ENCODE measurements at places on chromosomes 16 and 17. TPM values are rescaled to one million over a fixed set of nuclear protein-coding genes. Genes with fewer than 3 reads are reported as not detected.

Gene TLCD1
- polyA plus RNA-seq = 3.5 TPM

Gene RHBDL3
- 0.17 TPM for polyA plus RNA-seq

Gene RNF167
- 38.4 TPM for polyA plus RNA-seq

Gene SDR42E1
- not detected for polyA plus RNA-seq

Gene MYL4
- not detected for polyA plus RNA-seq

Gene PRSS21
- polyA plus RNA-seq = not detected

Gene QRICH2
- 0.21 TPM for polyA plus RNA-seq

Gene SUZ12
- polyA plus RNA-seq = 23.5 TPM

Gene PERCC1
- not detected for polyA plus RNA-seq

Gene ALOX15
- not detected for polyA plus RNA-seq

Gene KCNG4
- not detected for polyA plus RNA-seq

Gene SLC6A2
- polyA plus RNA-seq = not detected
